ENCODE measurements at places on chromosomes 3 and 15. TPM values are rescaled to one million over a fixed set of nuclear protein-coding genes. Genes with fewer than 3 reads are reported as not detected.

DNA sequence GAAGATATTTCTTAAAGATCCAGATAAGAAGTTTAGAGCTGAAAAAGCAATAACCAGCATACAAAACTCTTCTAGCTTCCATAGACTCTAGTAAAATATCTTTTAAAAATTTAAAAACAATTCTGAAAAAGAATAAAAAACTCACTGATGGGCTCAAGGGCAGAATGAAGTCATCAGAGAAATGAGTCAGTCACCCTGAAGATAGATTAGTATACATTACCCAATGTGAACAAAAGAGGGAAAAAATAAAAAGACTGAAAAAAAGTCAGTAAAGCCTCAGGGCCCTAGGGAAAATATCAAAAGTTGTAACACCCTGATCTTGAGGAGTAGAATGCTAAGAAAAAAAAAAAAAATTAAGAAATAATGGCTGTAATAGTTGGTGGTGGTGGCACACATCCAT lies 11.4 kb downstream of the DET1 start:
- no peaks in the 10 kb centered on the region for H3K27me3 ChIP-seq
- H3K4me3 ChIP-seq = no peak overlapping the region
- no peaks in the 10 kb centered on the region for H3K4me1 ChIP-seq

DNA sequence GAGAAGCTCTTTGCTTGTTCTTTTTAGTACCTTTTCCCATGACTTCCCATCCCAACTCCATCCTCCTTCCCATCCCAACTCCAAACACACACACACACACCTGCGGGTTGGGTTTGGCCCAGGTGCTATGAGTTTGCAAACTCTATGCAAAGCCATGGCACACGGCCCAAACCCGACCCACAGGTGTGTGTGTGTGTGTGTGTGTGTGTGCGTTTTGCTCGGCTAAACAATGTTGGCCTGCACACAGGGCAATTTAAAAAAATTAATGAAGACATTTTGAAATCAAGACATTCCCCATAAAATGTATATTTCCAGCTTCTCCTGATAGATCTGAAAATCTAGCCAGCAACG lies 103.7 kb upstream of the TLE3 start:
- peaks cover 4% of the 10 kb centered on the region for H3K4me1 ChIP-seq
- no peak overlapping the region for H3K4me3 ChIP-seq
- H3K27me3 ChIP-seq = no peaks in the 10 kb centered on the region
- H3K36me3 ChIP-seq = no peaks in the 10 kb centered on the region
- no peak for DNase-seq

GRCh38 chr3:134004841-134005240 lies 24.9 kb downstream of the SLCO2A1 start:
- H3K4me1 ChIP-seq = no peaks in the 10 kb centered on the region
- DNase-seq = no peak
- H3K27me3 ChIP-seq = peaks cover 10% of the 10 kb centered on the region
- no peak overlapping the region for H3K27ac ChIP-seq

DNA sequence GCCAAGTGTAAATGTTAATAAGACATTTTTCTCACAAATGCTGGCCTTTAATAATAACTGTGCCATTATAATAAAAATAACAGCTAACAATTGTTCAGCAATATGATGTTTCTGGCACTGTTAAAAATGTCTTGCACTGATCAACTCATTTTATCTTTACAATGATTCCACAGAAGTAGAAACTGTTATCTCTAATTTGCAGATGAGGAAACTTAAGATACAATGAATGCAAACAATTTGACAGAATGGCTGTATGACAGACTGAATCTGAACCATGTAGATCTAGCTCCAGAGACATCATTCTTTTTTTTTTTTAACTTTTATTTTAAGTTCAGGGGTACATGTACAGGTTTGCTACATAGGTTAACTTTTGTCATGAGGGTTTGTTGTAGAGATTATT lies 755.0 kb downstream of the TBL1XR1 start:
- no peaks in the 10 kb centered on the region for H3K36me3 ChIP-seq
- H3K4me3 ChIP-seq = no peak overlapping the region
- H3K4me1 ChIP-seq = no peaks in the 10 kb centered on the region
- DNase-seq = no peak

ARGFX gene
- total RNA-seq = not detected

TUSC7 gene
- total RNA-seq = not detected

CSTA gene
- not detected for total RNA-seq

RLBP1 gene
- total RNA-seq = not detected

PPP1R14D gene
- total RNA-seq = not detected

LEKR1 gene
- total RNA-seq = 0.37 TPM

KIF23 gene
- total RNA-seq = 48.0 TPM

UBE2Q2 gene
- total RNA-seq = 14.9 TPM
